ENCODE measurements at places on chromosomes 2 and 18. TPM values are rescaled to one million over a fixed set of nuclear protein-coding genes. Genes with fewer than 3 reads are reported as not detected.

- no peak for DNase-seq
Observed at GRCh38 chr18:13363359-13363758, 144.8 kb downstream of the LDLRAD4 start.

DNA sequence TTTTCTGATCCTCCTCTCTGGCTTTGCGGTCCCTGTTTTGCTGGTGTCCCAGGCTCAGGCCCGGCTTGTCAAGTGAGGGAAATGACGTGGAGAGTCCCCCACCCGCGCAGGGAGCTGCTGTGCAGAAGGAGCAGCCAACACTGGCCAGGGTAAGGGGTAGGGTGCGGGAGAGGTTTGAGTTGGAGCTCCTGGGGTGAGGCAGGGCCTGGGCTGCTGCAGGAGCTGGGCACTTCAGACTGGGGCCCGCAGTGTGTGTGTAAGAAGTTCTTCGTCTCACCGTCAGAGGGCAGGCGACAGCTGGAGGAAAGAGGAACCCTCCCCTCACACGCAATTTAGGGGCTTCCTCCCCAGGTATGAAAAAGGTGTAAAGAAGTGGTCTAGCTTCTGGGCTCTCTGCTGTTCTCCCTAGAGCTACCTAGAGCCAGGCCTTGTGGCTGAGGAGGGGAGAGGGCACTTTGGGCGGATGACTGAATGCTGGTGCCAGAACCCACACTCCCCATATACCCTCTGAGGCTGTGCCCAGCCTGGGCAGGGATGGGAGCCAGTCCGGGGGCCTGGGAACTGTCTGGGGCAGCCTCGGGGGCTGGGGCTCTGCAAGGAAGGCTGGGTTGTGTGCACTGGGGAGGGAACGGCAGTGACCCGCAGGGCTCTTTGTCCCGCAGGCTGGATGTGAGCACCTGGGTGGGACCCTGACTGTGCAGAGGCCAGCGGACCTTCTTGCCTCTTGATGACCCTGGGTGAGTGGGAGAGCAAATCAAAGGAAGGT is 11.8 kb downstream of the CELF4 start:
- DNase-seq, result no peak

DNA sequence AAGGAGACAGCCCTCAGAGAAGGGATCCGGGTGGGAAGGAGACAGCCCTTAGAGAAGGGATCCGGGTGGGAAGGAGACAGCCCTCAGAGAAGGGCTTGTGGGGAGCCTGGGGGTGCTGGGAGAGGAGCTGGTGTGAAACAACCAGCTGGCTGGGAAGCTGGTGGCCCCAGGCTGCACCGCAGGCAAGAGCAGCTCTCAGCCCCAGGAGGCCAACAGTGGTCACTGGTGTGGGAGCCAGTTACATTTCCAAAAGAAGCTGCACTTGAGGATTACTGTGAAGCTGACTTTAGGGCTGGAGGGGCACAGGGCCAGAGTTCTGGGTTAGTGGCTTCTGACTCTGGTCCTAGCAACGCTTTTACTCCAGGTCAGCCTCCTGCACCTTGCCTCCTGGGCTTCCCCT is 3.3 kb downstream of the HES6 start:
- no peak for DNase-seq

Gene HRH4
- not detected for total RNA-seq

DNA sequence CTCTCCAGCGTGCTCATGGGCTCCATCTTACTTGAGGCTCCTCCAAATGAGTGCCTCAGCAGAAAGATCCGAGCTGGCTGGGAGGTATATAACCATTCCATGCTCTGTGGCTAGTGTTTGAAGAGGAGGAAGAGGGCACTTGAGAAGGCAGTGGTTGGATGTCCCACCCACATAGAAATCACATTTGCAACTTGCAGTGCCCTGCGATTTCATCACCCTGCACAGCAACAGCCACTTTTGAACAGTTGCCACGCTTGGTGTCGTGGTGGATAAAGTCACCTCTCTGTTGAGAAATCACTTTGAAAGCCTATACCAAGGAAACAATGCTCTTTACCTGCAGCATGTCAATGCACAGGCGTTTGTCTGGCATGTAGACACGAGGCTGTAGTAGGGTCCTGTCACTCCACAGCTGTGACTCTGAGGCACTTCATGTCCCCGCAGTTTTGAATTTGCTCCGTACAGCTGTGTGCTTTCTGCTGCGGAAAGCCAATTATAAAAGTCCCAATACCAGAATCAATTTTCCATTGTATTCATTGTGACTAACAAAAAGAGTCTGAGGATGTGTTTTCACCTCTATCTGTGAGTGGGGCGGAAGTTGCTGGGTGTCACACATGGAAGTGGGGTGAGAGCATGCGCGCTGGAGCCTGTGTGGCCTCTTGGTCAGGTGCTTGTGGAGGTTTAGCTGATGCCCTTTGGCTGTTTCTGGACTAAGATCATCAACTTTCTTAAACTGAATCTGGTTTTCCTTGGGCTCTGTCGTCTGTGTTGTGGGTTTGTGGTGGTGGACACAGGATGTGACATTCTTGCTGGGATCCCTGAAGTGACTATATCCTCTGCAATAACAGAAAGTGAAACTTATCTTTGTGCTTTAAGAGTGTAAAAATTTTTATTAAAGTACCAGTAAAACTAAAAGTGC is 2.8 kb downstream of the CNDP2 start:
- peak; percentile 42 for DNase-seq

DNA sequence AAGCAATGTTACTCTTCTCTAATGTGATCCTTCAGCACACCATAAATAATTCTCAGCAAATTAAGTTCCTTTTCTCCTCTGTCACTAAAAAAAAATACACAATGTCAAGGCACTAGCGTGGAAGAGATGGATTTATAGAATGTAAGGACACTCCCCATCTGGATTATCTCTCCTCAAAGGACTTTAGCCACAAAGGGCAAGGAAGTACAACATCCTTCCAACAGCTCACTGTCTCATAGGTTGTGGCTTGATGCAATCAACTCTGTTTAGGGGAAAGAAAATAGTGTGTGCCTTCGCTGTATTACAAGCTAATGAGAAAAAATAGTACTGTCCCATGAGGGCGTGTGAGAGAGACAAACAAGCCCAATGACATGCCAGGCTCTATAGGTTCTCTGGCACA is 129.1 kb upstream of the DNMT3A start:
- no peak for DNase-seq

Gene FHOD3
- 10.1 TPM for total RNA-seq

DNA sequence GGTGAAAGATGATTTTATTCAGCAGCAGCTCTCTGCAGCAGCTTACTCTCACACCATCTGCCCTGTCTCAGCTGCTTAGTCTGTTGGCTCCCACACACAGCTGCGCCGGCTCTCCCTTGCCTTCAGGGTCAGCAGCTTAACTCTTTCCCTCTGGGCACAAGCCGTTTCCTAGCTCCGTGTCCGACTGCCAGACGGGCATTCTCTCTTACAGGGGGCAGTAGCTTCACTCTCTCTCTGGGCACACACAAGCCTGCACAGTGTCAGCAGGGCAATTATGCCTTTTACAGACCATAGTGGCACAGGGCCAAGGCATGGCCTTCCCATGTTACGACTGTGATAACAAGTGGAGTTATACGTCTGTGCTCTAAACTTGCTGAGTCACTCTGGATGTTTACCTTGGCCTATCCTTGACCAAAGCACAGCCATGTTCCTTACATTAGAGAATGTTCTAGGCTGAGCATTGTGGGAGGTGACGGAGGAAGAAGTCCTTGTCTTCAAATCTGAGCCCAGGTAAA is 31.7 kb downstream of the PCARE start:
- DNase-seq, result no peak

Gene PPIL3
- 39.6 TPM for total RNA-seq
